ENCODE measurements at places on chromosomes 16 and 17.

- no peak for DNase-seq
Observed at GRCh38 chr16:10067835-10068234, 114.4 kb downstream of the GRIN2A start.

DNA sequence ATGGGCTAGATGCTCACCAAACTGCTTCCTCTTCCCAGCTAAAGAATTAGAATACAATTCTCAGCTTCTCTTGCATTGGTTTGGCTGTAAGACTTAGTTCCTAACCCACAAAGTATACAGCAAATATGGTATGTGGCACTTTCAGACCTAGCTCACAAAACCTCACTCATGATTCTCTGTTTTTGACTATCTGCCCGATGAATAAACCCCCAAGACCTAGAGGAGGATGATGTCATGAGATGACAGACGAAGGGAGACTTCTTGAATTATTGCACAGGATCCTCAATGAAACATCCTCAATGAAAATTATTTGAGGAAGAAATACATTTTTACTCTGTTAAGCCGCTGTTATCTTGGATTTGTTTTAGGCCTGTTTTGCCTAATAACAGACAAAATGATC is 14.3 kb downstream of the CNOT1 start:
- DNase-seq: no peak

GRCh38 chr16:58511933-58512815 is 3.1 kb upstream of the SETD6 start:
- DNase-seq: peak; percentile 83

DNA sequence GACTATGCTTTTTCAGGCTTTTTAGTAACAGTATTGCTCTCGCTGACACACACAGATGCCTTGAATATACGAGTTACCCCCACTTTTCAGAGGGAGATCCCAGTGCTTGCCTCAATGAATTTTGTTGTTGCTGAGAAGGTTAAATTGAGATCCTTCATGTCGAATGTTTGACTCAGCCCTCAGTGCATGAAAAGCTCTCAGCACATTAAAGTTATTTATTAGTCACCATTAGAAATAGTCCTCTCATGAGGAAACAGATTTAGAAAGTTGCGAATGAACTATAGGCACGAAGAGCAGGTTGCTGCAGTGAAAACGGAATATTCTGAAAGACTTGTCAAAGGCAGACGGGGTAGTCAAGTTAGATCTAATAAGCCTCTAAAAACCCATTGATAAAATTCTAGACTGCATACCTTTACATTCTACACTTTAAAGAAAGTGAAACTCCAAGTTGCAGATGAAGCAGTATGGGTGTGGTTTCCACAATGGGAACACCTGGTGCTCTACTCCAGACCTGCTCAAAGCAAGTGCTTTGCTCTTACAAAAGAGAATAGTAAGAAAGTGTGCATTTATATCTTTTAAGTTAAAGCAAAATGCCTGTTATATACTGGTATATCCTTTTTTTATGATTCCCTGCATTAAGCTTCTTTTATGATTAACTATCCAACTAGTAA is 238.1 kb downstream of the MAF start:
- peak; percentile 7 for DNase-seq

DNA sequence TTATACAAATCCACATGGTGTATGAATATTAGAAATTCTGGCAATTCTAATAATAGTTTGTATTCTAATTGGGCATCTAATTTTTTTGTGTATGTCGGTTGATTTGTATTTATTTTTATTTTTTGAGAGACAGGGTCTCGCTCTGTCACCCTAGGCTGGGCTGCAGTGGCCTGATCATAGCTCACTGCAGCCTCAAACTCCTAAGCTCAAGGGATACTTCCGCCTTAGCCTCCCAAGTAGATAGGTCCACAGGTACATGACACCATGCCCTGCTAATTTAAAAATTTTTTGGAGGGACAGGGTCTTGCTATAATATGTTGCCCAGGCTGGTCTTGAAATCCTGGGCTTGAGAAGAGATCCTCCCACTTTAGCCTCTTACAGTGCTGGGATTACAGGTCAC is 104.6 kb downstream of the TRIM37 start:
- no peak for DNase-seq

GRCh38 chr17:32104158-32104557 is 38.1 kb upstream of the RHOT1 start:
- peak; percentile 11 for DNase-seq

DNA sequence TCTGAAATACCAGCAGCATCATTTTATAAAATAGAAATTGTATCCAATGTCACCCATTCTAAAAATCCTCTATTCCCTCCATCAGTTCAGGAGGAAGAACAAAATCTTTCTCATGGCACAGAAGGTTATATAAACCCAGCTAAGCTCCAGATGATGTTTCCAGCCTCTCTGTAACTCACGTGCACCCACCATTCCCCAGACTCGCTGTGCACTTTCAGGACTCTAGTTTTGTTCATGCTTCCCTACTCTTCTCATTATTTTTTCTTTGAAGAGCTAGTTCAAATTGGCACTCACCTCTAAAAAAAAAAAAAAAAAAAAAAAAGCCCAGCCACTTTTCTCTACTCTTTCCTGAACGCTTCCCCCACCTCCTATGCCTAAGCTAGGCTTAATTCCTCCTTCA is 36.0 kb upstream of the SHISA6 start:
- no peak for DNase-seq

DNA sequence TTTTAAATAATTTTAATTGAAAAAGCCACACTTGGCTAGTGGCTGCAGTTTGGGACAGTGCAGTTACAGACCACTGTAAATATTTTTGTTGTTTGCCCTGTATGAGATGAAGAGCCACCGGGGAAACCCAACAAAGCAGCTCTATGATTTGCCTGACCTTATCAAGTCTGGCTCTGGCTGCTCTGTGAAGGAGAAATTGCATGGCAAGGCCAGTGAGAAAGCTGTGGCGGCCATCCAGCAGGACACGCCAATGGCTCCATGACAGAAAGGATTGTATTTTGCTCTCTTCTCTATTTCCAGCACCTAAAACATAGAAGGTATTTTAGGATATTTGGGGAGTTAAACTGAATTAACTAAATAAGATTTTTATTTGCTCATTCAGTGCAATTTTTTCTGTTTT is 330.0 kb upstream of the DYNLRB2 start:
- no peak for DNase-seq

DNA sequence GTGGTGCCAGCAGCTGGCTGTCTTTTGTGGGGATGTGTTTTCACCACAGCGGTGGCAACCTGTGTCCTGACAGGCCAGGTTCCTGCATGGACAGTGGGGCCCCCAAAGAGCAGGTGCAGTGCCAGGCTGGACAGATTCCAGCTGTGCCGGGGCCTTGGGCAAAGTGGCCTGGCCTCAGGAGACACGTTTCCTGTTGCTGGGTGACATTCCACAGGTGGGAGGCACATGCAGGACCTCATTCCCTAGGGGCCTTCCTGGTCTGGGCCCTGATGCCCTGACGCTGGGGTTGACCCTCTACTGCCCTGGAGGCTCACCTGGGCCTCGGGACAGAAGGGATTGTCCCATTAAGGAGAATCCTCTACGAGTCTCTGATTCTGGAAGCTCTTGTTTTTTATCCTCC is 182.4 kb downstream of the RAB11FIP4 start:
- DNase-seq: no peak

DNA sequence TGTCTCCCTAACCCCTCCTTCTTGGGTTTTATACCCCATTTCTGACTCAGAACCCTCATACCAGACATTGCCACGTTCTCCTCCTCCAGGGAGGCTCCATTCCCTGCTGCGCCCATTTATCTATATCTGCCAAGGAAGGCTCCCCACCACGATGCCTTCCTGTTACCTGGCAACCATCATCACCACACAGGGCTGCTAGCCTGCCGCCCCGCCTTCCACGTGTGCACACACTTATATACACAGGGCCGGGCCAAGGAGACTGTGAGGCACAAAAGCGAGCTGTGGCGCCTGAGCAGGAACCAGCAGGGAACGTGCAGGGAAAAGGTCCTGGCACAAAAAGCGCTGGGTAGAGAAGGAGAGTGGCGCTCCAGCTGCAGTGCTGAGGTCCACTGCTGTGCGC is 261.8 kb downstream of the CBLN1 start:
- no peak for DNase-seq

GRCh38 chr16:26988186-26988585 is 78.5 kb upstream of the C16orf82 start:
- no peak for DNase-seq

DNA sequence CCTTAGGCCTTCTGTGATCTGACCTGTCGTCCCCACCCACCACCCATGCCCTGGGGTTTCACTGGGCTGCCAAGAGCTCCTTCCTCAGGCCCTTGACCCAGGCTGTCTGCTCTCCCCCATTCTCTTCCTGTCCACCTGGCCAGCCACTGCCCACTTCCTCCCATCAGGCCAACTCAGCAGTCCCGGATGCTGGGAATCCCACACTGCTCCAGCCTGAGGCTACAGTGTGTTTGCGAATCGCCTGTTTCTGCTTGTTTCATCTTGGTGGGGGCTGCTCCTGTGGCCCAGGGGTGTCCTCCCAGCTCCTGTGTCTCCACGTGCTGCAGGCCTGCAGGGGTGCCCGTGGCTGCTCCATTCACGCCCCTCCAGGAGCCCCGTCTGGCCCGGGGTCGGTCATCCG is 839 bp upstream of the METRN start:
- DNase-seq: no peak

- DNase-seq: no peak
Observed at GRCh38 chr17:74485841-74486240, 19.4 kb downstream of the CD300A start.

- peak; percentile 4 for DNase-seq
Observed at GRCh38 chr16:19555938-19556771, 652 bp downstream of the VPS35L start.

- no peak for DNase-seq
Observed at GRCh38 chr16:56370875-56371659, 54.3 kb downstream of the AMFR start.

DNA sequence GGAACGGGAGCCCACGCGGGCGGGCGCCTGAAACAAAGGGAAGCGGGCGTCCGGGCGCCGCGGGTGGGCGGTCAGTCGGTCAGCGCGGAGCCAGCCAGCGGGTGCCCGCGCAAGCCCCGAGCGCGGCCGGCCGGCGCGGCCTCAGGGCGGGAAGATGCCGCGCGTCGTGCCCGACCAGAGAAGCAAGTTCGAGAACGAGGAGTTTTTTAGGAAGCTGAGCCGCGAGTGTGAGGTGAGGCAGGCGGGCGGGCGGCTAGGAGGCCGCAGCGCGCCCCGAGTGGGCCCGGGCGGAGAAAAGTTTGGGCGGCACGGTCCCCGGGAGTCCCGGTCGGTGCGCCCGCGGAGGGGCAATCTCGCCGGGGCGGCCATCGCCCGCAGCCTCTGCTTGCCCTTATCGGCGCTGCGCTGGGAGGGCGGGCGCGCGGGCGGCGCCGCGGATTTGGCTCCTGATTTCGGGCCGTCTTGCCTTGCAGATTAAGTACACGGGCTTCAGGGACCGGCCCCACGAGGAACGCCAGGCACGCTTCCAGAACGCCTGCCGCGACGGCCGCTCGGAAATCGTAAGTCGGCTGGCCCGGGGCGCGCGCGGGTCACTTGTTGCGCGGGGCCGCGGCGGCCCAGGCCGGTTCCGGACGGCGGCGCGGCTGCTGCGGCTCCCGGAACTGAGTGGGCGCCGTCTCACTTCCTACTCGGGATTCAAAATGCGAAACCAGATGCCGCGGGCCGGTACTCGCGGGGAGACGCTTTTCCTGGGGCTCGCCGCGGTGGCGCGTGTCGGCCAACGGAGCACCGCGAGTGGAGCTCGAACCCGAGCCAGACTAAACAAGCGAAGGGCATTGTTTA is 526 bp downstream of the CBFB start:
- DNase-seq: peak; percentile 46

- DNase-seq: no peak
Observed at GRCh38 chr17:70028978-70029767, 45.9 kb upstream of the KCNJ16 start.

DNA sequence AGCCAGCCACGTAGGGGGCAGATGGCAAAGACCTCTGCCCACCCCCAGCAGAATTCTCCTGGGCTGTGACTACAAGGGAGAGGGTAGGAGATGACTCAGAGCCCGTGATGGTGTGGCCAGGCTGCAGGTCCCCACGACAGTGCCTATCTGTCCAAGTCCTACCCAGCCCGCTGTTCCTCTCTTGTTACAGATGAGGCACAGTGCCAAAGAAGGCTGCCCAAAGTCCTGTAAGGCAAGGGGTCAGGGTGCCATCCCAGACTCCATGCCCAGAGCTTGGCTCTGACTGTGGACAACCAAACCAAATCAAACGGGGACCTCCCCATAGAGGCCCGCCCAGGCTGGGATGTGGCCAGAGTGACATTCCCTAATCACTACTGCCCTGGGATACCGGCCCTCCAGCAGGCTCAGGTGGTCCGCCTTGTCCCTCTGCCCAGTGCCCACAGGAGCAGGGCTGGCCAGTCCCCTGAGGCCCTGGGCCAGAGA is 12.6 kb upstream of the BCAR1 start:
- no peak for DNase-seq

- no peak for DNase-seq
Observed at GRCh38 chr16:75207831-75208230, 870 bp upstream of the CTRB2 start.

DNA sequence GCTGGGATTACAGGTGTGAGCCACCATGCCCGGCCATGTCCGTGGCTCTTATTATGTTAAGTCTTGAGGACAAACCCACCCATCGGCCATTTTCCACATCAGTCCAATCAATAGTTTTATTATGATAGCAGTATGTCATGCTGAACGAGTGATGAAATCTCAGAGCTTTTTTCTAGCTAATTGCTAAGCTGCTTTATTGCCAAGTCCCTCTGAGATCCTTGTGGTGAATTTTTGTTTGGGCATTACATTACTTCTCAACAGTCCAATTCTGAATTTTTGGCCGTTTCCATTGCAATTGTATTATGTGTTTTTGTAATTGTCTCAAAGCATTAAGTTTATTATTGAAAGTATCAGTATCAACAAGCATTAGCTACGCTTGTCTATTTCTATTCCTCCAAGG is 10.9 kb downstream of the RNF112 start:
- no peak for DNase-seq

DNA sequence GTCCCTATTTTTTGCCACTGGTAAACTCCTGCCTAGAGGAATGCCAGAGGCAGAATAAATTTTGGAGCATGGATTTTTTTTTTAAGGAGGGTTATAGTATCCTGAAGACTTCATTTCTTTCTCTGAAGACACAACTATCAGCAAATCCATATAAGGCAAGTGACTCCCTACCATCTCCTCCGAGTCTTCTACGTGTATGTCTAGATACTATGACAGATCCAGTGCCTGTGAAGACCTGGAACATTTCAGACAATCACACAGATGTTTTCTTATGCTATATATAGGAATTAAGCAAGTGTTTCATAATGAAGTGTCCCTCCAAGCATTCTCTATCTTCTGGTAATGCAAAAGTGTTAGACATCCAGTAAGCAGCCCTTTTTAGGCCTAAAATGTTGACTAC is 255.5 kb upstream of the TBX2 start:
- no peak for DNase-seq

- no peak for DNase-seq
Observed at GRCh38 chr17:82752371-82753200, 721 bp downstream of the TBCD start.
